ENCODE measurements at places on chromosomes 4 and X.
A peak's percentile ranks its signal among the peaks of the same experiment; 100 is the strongest.

- no peak for DNase-seq
Measured at GRCh38 chrX:110252711-110253110, 65.2 kb downstream of the AMMECR1 start.

- DNase-seq = no peak
Measured at GRCh38 chrX:37543324-37543723, 28.1 kb upstream of the LANCL3 start.

DNA sequence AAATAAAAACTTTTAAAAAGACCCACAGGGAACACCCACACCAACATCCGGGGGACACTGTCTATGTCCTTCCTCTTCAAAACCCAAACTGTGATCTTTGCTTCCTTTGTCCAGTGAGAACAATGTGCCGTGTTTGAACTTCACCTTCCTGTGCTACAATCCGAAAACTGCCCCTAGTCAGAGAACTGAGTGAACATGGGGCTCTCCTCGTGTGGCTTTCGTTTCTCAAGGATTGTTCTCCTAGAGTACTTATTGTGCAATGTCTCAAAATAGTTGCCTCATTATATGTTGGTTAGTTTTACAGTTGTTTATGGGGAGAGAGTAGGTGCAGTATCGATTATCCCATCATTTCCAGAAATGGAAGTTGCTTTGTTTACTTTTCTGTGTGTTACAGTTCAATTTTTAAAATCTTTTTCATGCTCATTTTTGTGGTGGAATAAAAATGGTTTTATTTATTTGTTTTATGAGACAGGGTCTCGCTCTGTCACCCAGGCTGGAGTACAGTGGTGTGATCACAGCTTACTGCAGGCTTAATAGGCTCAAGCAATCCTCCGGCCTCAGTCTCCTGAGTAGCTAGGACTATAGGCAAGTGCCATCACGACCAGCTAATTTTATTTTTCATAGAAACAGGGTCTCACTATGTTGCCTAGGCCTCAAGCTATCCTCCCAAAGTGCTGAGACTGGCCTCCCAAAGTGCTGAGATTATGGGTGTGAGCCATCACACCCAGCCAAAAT lies 29.9 kb downstream of the RBMX start:
- no peak for DNase-seq

DNA sequence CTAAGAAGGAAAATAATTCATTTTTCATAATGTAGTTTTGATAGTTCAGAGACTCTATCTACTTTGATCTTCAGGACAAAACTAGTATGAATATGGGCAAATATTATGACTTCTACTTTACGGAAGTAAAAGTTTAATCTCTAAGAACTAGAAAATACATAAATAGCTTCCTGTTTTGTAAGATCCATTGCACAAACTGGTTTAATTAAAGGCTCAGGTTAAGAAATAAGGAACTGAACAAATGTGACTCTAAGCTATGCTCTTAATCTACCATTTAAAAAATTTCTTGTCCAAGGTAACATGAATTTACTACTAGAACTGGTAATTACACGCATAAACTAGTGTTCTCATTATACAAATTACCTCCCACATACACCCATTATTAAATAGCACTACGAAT lies 360.6 kb downstream of the INPP4B start:
- DNase-seq = no peak

GRCh38 chrX:13309631-13310030 lies 10.2 kb downstream of the ATXN3L start:
- DNase-seq = no peak

GRCh38 chr4:108840426-108840975 lies 77.6 kb upstream of the ETNPPL start:
- DNase-seq = no peak

DNA sequence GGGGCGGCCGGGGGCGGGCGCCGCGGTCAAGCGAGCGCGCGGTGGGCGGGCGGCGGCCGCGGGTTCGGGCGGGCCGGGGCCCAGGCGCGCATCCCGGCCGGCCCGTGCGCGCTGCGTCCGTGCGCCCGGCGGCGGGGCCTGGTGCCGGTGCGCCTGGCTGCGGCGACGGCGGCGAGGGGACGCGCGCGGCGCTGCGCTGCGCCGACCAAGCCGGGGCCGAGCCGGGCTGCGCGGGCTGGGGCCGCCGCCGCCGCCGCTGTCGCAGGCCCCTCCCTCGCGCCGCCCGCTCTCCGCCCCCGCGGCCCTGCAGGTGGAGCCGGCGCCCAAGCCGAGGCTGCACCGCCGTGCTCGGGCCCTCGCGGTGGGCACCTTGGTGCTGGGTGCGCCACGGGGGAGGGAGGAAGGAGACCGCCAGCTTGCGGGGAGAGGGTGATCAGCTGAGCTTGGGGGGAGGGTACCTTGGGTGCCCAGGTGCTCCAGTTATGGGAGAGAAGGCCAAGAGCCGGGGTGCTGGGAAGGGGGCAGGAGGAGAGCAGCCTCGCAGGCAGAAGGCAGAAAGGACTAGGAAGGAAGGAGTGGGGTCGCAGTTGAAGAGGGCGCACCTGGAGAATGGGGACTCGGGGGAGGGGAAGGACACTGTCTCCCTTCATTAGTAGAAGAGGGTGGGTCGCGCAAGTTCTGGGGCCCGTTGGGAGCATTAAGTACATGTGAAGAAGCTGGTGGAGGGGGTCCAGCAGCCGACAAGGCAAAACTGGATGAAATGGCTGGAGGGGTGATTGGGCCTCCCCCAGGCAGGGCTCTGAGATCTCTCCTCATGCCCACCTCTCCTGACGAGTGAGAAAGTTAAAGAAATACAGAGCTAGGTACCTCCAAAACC lies at the start of gene PPP2R2C:
Gene PPP2R2C (minus strand): TSS at position 228 of the 877 bp plus-strand sequence. CDS start 385 bp downstream, outside the sequence.
- DNase-seq = no peak

- DNase-seq = no peak
Measured at GRCh38 chrX:54093159-54093558, 48.9 kb upstream of the PHF8 start.

DNA sequence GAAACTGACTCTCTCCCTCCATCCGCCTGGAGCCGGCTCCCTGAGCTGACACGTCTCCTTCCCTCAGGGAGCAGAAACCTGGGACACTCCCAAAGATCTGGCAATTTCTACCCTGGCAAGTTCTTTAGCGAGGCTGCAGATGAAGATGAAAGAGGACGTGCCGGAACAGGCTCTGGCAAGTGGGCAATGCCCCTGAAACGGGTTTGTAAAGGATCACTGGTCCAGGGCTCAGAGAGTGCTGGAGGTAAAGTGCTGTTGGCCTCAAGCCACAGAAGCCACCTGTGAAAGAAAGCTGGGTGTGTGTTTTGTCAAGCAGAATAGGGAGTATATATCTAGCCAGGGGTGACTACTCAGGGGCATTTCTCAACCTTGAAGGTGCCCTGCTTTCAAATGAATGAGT lies 131.4 kb upstream of the ATP6AP2 start:
- no peak for DNase-seq

- DNase-seq = no peak
Measured at GRCh38 chr4:8387194-8387593, 53.3 kb downstream of the ACOX3 start.

GRCh38 chr4:67522230-67522629 lies 23.1 kb downstream of the CENPC start:
- DNase-seq = no peak

DNA sequence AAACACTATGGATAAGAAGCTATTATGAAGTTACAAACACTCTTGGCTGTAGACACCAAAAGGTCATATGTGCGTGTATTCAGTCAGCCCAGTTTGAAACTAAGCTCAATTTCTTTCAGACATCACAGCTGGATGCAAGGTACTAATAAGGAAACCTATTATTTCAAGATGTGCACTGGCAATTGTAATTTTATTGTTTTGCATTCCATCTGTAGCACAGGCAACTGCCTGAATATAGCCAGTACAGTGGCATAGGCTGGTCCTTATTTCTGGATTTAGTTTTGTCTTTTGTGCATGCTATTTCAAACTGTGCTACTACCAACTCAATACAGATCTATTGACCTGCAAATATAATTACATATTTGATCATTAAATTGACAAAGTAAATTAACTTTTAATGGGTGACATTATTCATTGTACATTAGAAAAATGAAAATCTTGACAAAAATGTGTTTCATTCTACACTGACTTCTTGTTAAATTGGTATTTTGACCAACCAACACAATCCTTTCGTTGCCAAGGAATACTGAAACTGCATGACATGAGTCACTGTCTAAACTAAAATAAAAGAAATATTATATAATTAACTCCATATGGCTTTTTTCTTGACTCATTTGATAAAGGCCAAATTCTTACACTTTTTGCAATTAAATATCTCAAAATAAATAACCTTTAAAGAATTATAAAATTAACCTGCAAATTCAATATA lies 594.3 kb upstream of the ADGRL3 start:
- DNase-seq = no peak

DNA sequence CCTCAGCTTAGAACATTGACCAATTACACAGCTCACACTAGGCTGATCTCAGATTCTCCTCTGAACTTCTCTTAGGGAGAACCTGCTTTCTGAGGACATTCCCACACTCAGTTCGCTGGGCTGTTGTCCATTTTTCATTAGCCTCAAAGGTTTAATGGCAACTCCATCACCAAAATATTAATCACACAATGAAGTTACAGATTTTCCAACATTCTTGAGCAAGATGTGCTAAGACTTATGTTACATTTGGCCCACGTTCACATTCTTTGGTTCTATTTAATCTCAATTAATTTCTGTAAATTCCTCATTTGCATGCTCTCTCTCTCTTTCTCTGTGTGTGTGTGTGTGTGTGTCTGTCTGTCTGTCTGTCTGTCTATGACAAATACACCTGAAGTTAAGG lies 82.3 kb upstream of the EDNRA start:
- no peak for DNase-seq

- DNase-seq = no peak
Measured at GRCh38 chr4:17719106-17719505, 62.3 kb downstream of the FAM184B start.

GRCh38 chr4:25085671-25086070 lies 54.9 kb upstream of the LGI2 start:
- no peak for DNase-seq

DNA sequence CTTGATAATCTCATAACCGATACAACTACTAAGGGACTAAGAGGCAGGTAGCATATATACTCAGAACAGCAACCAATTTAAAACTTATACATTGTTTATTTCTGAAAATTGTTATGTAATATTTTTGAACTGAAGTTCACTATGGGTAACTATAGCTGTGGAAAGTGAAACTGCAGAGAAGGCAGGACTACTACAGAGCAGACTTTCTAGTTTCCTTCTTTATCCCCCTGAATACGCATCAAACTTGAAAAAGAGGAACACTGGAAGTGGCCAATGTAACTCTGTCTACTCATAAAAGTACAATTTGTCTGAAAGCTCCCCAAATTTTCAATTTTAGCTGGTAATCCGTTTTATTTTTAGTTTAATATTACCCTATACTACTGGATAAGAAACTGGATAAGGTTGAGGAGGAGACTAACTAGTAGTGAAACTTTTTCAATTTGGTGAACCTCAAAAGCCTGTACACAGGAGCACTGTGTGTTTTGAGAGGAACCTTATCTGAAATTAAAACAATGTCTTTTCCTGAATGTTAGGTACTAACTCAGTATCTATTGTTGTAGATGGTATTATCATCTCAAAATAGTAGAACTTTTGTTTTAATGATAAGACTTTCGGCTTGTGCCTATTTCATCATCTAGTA lies 225.8 kb downstream of the GABRG1 start:
- DNase-seq = no peak

- DNase-seq = peak; percentile 1
Measured at GRCh38 chrX:9195199-9195880, 161.4 kb upstream of the FAM9B start.

GRCh38 chr4:143391261-143391660 lies 54.6 kb downstream of the GAB1 start:
- DNase-seq = no peak

DNA sequence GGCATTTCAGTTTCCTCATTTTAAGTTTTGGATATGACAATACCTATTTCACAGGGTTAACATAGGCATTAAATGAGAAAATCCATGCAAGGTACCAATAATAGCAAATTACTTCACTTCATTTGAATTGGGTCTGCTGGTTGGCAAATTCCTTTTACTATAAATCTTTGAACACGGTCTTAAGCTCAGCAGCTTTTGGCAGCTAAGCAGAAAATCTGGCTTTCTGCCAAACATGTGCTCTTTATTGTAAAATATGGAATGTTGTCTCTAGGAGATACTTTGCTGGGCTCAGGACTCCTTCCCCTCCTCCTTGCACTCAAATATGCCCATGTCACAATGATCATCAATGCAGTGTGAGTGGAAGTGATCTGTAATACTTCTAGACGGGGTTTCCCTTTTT lies 16.8 kb upstream of the DMP1 start:
- DNase-seq = no peak

- no peak for DNase-seq
Measured at GRCh38 chr4:53905276-53905940, 159.0 kb downstream of the CHIC2 start.

DNA sequence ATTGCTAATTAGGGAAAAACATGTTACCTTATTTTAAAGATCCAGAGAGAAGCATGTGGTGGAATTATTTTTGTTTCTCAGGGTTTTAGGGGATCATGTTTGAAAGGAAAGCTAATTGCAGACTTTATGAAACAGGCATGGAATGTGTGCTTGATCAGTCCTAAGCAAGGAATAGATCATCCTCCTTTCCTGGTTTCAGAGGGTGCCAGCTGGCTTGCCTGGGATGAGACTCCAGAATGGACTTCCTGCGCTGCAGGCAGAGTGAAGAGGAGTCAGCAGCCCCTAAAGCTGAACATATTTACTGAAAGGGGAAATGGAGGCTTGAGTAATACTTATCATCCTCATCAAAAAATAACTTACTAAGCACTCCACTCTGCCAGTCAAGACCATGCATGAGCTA lies 13.3 kb downstream of the FGF5 start:
- DNase-seq = no peak

DNA sequence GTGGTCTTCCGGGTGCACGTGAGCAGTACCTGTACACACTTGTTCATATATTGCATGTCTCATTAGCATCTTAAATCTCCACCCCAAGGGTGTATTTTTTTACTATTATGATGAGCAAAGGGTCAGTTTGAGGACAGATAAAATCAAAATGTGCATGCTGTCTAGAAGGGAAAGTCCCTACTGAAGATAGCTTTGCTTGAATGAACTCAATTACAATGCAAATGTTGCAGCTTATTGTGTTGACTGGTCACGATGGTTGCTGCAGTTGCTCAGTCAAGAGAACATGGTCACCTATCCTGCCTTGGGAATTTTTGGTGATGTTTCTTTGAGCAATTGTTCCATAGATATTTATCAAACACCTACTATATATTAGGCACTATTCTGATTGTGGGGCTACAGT lies 103.8 kb upstream of the MID1IP1 start:
- no peak for DNase-seq

All from NCI-H2107 (cell line).